ENCODE measurements at places on chromosomes 3 and 15.

- no peak for DNase-seq
Observed at GRCh38 chr3:24713516-24713915, 218.9 kb upstream of the THRB start.

GRCh38 chr3:72544239-72544638 lies 304.0 kb downstream of the SHQ1 start:
- no peak for DNase-seq

DNA sequence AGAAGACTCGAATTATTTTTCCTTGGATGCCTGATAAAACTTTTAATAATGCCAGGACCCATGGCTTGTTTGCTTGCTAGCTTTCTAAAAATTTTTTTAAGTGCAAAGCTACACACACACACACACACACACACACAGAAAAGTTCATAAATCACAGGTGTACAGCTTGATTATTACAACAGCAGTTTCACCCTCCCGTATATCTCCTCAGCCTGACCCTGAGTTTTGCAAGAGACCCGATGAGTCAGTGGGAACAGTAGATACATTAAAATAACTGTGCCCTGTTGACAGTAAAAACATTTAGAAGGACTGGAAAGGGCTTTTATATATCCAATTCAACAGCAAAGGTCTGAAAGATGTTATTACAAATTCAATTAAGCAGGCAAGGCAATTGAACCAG lies 46.7 kb downstream of the EMC4 start:
- DNase-seq, result no peak

- no peak for DNase-seq
Observed at GRCh38 chr3:170327040-170327808, 30.3 kb upstream of the SKIL start.

DNA sequence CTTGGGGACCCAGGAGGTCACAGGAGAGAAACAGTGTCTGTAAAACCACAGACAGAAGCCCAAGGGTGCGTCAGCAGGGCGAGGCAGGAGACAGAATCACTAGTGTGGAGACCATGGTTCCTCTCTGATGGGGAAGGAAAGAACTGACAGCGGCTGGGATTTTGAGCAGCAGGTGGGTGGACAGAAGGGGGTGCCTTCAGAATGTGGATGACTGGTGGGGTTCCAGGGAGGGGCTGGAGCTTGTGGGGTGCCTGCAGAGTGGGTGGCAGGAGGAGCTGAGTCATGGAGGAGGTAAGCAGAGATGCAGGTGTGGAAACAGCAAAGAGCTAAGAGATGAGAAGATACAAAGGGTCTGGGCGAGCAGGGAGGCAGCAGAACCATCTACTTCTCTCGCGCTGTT lies 124.2 kb downstream of the GABRB3 start:
- no peak for DNase-seq

DNA sequence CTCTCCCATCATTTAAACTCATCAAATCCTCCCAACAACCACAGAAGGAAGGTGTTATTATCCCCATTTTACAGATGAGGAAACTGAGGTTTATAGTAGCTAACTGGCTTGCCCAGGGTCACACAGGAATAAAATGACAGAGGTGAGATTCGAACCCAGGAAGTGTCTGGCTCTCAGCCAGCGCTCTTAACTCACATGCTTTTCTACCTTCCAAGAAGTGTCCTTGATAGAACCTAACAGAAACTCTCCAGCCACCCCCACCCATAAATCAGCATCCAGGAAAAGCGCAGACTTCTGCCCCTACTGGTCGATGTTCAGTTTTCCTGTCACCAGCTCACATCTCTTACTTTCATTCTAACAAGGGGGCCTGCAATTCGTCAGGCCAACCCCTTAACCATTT lies 51.7 kb downstream of the SPATA12 start:
- peak; percentile 46 for DNase-seq

- DNase-seq, result no peak
Observed at GRCh38 chr3:37628711-37629301, 232.9 kb upstream of the CTDSPL start.

DNA sequence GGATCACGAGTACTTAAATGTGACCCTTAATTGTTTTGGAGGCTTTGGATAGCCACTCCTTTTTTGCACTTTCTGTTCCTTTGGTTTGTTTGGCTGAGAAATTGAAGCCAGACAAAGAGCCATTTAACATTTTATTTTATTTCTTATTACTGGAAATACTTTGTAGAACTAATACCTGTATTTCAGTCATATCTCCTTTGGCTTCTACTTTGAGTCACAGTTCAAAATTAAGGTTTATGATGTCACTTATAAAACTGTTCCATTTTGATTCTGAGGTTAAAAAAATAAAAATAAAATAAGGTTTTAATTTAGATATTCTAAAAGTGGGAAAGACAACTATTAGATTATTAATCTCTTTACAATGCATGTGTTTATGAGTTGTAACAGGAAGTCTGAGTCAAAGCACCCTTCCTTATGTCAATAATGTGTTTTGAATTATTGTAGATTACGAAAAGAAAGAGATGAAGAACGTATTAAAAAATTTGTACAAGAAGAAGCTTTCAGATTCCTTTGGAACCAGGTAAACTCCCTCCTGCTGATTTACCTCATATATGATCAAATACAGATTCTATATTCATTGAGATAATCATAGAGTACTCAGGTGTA lies 16.9 kb upstream of the NXPE3 start:
- no peak for DNase-seq

- DNase-seq, result peak; percentile 81
Observed at GRCh38 chr3:111473550-111473949, 68.4 kb upstream of the CD96 start.

DNA sequence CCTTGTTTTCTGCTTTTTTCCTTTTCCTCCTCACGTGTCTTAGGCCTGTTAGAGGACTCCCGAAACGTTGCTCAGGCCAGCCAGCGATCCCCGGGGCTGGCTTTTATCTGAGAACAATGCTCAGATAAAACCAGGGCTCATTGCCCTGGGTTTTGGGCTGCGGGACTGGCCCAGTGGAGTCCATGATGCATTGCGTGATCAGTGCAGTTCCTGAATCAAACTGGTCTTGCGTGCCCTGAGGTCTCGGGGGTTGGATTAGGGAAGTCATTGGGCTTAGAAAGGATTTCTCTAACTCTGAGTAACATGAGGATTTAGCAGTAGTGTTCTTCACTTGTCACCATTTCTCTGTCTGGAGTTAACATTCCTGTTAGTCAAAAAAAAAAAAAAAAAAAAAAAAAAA lies 66.3 kb downstream of the CCR1 start:
- DNase-seq, result no peak

- no peak for DNase-seq
Observed at GRCh38 chr3:33237439-33237838, 18.8 kb upstream of the SUSD5 start.

- no peak for DNase-seq
Observed at GRCh38 chr3:182078316-182078715, 366.6 kb downstream of the SOX2 start.

DNA sequence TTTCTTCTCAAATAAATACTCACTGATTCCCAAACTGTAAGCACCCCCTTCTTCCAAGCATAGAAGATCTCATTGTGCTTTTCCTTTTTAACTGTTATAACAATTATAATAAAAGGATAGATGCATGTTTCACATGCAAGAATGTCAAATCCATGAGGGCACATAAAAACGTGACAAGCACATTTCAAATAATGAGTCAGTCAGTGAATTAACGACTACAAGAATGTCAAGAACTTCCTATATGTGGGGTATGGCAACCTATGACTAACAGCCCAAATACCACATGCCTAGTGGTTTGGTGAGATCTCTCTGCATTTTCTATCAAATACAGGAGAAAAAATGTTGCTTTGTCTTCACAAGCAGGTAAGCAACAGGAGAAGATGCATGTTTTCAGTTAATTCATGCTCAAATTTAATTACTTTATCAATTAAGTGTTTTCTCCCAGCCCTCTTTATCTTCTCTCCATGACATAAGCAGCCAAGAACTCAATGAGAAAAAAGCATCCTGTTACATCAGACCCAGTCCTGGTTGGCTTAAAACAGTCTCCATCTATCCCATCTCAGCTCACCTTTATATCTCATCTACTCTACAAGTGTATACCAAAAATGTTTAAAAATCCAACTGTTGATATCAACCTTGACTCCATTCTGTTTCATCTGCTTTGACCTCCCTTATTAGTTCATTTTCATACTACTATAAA lies 181.5 kb upstream of the LMCD1 start:
- DNase-seq, result peak; percentile 39

GRCh38 chr3:53150247-53151085 lies 10.5 kb upstream of the PRKCD start:
- no peak for DNase-seq

DNA sequence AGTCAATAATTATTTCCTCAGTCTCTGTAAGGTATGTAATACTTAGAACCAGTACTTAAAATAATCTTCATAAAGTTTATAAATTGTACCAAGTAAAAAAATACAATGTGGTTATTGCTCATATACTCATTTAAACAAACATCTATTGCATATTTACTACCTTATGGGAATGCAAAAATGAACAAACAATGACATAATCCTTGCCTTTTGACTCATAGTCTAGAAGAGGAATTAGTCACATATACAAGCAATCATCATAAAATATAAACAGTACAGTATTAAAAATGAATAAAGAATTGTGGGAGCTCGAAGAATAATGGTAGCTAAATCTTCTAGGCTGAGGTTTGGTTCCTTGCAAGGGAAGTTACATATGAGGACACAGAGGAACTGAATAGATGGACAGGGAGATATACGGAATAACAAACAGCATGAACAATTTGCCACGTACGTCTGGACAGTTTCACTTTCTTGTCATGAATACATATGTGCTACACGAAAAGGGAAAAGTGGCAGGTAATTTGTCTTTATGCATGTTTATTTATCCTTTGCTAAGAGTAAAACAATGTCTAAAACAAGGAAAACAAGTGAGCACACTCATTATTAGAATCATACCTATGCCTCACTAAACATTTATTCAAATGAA lies 17.2 kb downstream of the IMPG2 start:
- DNase-seq, result peak; percentile 23

- DNase-seq, result no peak
Observed at GRCh38 chr15:100929641-100930042, 10.5 kb downstream of the LRRK1 start.

DNA sequence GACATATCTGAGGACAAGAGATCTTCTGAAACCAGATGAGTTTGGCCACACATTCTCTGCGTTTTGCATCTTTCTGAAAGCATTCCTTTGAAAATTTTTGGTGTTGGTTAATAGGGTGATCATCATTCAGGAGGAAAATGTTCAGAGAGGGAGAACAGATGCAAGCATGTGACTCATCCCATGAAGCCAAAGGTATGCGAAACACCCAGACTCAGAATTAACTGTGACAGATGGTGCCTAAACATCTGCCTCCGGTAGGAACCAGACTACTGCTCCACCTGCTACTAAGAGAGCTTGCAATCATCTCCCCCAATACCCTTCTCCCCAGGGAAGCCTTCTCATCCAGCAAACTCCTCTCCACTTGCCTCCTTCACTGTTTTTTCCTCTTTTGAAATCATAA lies 46.2 kb downstream of the TRIM69 start:
- DNase-seq, result no peak

- DNase-seq, result peak; percentile 46
Observed at GRCh38 chr3:138944929-138945708, 1.8 kb downstream of the FOXL2 start.

- DNase-seq, result no peak
Observed at GRCh38 chr3:86629511-86629910, 361.4 kb downstream of the VGLL3 start.

DNA sequence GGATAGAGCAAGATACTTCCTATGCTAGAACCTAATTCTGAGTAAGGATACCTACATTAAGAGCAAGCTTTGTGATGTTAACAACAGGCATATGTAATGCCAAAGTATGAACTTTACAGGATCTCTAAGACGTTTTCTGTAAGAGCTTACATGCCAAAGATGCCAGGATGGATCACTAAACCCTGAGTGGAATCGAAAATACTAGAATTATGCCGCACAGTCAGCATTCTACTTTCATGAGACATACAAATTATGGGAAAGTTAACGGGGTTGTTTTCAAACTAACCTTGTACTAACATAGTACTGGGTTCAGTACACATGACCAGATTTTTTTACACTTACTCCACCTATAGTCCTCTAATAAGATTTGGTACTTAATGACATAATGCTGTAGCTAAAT lies 55.1 kb downstream of the AAGAB start:
- DNase-seq, result no peak

- no peak for DNase-seq
Observed at GRCh38 chr15:36525430-36525829, 54.0 kb upstream of the CDIN1 start.

- peak; percentile 72 for DNase-seq
Observed at GRCh38 chr15:59687836-59688235, 1.3 kb downstream of the BNIP2 start.

DNA sequence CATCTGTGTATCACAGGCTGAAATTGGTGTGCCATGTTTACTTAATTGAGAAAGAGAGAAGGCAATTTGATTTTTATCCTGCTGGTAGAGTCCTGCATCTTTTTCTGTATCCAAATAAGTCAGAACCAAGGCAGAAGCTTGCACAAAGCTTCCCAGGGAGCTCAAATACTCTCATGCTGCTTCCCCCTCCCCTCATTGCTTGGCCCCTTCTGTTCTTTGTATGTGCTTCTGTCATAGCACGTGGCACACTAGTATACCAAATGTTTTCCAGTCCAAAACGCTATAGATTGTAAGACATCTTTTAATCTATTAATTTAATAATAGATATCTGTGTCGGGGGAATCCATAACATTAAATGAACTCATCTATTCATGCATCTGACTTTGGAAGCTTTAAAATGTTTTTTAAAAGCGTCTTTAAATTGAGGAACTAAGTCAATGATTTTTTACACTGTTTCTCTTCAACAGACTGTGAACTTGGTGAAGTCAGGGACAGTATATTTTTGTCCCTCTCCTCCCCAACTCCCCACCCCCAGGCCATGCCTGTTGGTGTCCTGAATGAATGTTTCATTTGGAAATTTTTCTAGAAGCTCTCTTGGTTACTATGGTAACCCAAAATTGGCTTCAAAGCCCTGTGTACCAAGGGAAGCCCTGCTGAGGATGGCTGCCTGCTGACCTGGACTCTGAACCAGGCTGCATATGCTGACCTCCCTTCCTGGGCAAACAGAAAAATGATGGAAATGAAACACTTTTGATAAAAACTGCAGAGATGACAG lies 26.2 kb upstream of the SLC35G2 start:
- DNase-seq, result no peak

DNA sequence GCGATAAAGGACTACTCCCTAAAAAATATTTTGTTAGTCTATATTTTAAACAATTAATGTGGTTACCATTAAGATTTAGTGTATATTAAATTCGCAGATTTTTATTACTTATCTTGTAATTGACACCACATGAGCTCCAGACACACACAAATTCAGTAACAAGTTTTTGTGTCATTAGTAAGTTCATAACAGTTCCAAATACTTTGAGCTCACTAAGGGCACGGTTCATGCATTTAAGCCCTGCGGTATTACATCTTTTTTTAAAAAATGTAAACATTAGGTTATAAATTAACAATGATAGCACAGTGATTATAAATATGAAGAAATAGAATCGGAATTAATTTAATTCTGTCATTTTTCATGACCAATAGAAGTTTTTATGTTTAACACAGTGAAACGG lies 317.3 kb downstream of the ZNF385D start:
- no peak for DNase-seq

Measured in OCI-M1 (cell line).